ENCODE measurements at places on chromosomes 7 and 10.
A peak's percentile ranks its signal among the peaks of the same experiment; 100 is the strongest.

GRCh38 chr7:106418094-106418493, 133.3 kb upstream of the NAMPT start:
- DNase-seq, result peak; percentile 68

DNA sequence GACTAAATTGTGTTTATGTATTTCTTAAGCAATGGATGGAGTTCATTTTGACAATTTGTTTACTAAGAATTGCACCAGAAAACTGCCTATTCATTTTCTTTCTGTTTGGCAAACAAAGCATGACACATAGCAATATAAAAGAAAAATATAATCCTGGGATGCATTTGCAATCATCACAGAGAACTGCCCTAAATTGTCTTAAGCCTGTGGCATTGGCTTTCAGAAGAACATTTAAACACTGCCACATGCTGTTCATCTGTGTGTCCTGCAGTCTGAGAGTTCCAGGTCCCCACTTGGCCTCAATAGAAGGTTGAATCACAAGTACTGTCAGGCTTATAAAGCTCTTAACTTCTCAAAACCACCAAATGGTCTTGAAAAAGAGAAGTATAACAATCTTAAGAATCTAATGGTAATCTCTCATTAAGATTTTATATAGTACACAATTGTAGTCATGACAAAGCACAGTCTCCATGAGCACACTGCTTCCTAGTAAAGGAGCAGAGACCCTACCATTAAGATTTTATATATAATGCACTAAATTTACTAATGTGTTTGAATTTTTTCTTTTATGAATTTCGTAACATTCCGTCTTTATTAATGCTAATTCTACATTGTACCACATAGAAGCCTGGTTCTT, 29.9 kb downstream of the RNLS start:
- DNase-seq, result peak; percentile 40

- DNase-seq, result no peak
Measured at GRCh38 chr7:73706126-73707044, 13.1 kb downstream of the STX1A start.

DNA sequence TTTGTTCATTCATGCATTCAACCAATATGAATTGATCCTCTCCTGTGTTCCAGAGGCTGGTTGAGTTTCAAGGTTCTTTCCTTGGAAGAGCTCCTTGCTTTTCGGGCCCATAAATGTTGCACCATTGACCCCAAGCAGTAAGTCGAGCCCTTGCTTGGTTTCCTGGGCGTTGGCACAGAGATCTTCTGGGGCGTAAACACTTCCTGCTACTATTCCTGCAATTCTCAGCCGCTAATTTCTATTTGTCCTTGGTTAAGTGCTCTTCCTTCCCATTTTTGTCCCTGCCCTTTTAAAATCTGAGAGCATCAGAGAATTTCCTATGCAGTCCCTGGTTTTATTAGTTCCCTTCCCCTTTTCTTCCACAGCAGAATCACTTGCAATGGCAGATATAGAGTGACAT, 44.1 kb upstream of the ADRB1 start:
- no peak for DNase-seq

DNA sequence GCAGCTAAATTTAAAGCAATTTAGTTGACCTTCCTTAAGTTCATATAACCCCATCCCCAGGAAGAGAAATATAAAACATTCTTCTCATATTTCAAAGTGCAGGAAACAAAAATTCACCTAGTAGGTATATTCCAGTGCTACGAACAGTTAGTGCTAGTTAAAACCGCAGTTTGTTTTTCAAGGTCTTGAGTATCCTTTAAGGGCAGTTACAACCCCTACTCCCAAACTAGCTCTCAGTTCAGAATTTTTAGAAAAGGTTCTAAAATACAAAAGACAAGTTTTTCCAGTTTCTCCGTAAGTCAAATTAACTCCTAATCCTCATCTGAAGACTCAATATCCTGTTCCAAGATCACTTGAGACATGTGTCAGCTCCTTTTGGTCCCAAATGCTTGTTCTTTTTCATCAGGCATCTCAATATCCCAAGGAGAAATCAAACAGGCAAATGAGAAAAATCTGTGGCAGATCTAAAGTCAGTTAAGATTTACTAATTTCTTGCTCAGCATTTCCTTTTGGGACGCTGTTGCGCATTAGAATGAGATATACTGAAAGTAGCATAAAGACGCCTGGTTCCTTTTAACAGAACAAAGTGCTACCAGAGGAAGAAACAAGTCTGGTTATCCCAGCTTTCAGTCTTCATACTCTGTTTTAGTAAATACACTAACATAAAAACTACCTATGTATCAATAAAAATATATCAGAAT, 51.8 kb downstream of the ARHGAP12 start:
- DNase-seq, result no peak

All from epithelial cell of proximal tubule (primary cell).